ENCODE measurements at places on chromosomes 6 and 20.

GRCh38 chr6:35166520-35166919 lies 25.4 kb upstream of the TCP11 start:
- DNase-seq: no peak

DNA sequence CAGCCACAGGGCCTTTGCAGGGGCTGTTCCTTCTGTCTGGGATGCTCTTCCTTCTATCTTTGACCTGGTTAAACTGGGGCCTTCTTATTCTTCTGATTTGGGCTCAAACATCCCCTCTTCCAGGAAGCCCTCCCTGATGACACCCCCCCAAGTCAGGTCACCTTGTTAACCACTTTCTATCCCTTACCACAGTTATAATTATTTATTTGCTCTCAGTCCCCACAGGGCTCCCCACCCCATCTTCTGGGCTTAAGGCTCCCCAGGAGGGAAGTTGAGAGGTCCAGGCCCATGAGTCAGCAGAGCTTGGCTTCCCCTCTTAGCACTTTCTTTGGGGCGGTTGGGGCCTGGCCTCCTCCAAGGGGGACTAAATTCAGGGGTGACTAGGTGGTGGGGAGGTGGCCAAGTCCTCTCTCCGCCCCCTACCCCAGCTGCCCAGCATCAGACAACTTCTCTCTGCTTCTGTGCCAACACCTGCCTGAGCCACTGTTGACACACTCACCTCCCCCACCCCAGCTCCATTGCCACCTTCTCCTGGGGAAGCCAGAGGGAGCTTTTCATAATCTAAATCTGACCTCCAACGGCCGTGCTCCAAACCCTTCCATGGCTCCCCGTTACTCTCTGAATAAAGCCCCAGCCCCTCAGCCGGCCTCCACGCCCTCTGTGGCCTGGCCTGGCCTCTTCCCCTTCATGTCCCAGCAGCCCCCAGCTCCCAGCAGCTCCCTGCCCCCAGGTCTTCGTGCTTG lies 70.0 kb downstream of the CEBPB start:
- peak; percentile 69 for DNase-seq

DNA sequence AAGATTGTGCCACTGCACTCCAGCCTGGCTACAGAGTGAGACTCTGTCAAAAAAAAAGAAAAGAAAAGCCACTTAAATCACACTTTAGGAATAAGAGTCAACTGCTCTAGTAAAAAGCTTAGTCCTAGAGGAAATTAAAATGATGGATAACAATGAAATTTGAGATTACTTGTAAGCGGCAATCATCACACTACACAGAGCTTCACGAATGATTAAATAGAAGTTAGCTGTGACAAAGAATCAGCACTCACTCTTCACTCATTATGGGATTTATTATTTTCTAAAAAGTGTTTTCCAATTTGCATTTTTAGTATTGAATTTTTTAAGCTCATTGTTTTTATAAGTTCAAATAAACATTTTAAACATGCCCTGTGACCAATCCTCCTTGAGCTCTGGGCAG lies 718.0 kb downstream of the UTRN start:
- DNase-seq: no peak

DNA sequence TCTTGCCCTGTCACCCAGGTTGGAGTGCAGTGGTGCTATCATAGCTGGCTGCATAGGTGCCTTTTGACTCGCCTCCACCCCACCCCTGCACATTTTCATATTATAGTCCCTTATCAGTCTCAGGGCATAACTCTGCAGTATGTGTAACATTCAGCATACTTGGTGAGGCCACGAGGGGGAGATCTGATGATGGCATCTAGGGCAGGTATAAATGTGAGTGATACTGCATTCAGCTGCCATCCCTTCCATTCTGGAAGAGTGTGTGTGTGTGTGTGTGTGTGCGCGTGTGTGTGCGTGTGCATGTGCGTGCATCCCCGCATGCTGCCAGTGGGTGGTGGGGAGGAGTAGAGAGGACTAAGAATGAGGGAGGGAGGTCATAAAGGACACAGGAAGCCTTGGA lies 81.4 kb downstream of the JARID2 start:
- DNase-seq: no peak

DNA sequence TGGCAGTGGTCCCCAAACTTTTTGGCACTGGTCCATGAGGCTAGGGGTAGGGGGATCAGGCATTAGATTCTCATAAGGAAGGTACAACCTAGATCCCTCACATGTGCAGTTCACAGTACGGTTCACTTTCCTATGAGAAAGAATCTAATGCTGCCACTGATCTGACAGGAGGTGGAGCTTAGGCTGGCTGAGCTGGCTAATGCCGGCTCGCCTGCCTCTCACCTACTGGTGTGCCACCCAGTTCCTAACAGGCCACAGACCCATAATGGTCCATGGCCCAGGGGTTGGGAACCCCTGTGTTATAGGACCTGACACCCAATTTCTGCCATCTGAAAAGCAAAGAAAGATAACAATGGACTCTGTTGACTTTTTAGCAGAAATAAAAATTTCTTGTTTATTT lies 199.6 kb downstream of the GMPR start:
- no peak for DNase-seq

GRCh38 chr20:37943033-37943432 lies 40.1 kb downstream of the VSTM2L start:
- DNase-seq: no peak

DNA sequence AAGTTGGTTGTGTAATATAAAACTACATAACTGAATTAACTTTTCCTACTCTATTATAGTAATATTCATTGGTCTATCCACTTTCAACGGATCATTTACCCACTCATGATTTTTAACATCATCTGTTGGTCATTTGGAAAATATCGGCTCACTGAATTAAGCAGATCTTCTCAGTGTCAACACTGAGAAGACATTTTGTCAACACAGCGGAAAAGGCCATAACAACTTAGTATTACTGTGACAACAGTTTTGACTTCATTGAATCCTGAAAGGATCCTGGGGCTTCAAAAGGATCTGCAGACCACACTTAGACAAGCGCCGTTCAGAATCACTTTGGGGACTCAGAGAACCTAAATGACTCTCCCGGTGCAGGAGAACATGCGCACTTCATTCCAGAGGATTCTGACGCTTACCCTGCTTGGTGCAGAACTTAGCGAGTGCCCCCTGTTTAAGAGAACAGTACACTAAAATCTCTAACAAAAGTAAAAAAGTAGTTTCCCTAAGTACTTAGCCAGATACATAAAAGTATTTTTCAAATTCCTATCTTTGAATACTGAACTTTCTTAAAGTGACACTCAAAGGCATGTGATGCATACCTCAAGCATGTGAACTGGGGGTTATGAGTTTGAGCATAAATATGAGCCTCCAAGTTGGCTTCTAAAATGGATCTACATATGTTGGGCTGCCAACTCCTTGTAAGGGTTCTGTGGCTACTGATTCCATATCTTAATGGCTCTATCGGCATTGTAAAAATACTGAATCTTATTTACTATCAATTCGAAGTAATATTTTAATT lies 4.0 kb downstream of the ZBTB2 start:
- DNase-seq: no peak

DNA sequence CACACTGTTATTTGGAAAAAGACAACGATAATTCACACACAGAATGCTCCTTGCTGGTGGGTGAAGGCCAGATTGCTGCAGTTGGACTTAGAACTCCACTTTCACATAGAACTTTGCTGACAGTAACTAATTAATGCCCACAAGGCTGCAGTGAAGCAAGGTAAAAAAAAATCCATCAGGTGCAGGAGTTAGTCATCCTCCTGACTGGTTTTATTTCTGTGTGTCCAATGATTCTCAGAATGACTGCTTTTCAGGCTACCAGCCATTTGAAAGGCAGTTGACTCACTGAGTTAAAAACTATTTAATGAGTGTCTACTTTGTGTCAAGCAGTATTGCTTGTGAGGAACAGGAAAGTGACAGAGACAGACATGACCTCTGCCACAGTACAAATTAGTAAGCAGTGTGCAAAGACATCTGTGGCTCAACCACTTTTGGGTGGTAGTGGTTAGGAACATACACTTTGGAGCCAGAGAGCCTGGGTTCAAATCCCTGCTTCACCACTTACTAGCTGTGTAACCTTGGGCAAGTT lies 41.9 kb downstream of the ELOVL5 start:
- no peak for DNase-seq

DNA sequence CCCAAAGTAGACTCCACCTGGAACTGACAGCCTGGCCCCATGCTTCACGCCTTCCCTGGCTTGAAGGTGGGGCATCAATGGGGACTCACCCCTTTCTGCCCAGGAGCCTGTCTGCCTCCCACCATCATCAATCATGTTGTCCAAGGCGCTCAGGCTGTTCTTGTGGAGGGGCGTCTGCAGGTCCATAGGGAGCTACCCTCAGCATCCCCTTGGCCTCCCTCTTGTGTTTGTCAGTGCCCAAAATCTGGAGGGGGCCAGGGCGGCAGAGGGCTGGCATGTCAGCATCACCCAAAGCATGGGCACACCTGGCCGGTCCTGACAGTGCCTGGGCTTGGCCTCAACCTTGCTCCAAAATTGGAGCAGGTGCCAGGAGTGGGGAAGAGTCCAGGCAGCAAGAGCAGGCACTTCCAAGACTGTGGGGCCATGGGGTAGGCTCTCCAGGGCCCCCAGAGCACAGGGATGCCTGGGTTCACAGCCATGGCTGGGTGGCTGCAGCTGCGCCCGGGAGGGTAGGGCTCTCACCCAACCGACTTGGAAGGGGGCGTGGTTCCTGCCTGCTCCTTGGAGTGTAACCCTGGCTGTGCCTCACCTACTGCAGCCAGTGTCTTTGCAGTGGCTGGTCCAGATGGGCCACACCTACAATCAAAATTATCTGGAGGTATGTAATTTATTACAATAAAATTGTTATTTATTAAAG lies 903.4 kb downstream of the EYS start:
- DNase-seq: no peak

DNA sequence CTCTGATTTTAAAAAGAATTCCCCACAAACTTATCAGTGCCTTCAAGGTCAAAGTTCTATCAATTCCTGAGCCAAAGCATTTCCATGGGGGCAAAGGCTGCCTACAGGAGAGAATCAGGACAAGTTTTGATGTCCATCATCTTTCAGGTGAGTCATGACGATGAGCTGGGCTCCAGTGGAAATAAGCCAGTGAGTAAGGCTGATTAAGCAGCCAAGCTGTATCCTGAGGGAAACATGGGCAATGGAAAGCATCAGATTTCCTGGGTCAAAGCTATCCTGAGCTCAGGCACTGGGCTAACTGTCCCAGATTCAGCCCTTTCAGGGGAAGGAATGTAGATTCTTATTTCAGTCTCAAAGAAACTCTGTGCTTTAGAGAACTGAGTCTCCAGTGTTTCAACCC lies 377.4 kb downstream of the CD109 start:
- DNase-seq: no peak

DNA sequence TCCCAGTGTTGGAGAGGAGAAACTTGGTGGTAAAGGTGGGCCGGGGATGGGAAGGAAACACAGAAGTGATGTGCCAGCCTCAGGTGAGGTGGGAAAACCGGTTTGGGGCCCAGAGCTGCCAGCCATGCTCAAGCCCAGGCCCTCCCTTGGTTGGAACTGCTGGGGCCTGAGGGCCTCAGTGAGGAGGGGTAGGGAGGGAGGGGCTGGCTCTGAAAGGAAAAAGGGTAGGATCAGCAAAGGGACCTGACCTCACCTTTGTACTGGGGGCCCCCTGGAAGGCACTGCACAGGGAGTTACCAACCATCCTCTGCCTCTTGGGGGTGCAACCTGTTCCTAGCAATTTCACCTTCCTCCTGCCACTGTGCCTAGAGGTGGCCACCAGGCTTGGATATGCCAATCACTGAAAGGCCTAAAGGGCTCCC lies 1.8 kb upstream of the SPEF1 start:
- no peak for DNase-seq

GRCh38 chr6:15470746-15471145 lies 192.1 kb downstream of the DTNBP1 start:
- DNase-seq: no peak

DNA sequence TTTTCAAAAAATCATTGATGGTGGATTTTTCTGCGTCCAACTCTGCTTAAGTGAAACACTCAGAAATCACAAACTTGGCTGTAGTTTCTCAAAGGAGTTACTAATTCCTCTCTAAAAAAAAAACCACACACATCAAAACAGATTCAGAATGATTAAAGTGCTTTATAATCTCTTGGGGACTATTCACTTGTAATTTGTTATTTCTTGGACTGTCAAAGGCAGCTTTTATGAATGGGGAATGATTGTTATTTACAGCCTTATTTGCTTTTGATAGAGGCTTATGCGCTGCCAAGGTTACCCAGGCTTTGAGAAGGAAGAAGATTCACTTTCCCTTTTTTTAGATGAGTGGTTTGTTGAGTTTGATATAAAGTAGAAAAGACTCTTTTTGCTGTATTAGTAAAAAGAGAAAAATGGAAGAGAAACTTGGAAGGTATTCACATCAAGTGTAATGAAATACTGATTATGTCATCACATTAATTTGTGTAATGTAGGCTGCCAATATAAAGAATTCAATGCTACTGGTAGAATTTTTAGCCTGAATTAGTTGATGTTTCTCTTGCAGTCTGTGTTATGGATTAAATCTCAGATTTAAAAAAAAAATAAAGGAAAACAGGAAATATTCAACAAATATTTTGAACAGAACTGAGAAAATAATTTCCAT lies 381.0 kb upstream of the SASH1 start:
- DNase-seq: no peak

- no peak for DNase-seq
Observed at GRCh38 chr6:149334682-149335160, 17.2 kb downstream of the TAB2 start.

DNA sequence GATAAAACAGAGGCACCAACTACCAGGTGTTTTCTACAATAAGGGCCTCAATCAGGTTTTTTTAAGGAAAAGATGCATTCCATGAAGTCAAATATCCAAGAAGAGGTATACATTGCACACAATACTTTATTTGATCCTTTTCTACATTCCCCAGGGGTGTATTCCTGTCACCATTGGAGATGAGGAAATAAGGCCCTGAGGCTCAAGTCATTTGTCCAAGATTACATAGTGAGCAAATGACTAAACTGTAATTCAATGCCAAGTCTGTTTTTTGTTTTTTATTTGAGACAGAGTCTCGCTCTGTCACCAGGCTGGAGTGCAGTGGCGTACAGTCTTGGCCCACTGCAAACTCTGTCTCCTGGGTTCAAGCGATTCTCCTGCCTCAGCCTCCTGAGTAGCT lies 69.2 kb upstream of the CDYL start:
- no peak for DNase-seq

DNA sequence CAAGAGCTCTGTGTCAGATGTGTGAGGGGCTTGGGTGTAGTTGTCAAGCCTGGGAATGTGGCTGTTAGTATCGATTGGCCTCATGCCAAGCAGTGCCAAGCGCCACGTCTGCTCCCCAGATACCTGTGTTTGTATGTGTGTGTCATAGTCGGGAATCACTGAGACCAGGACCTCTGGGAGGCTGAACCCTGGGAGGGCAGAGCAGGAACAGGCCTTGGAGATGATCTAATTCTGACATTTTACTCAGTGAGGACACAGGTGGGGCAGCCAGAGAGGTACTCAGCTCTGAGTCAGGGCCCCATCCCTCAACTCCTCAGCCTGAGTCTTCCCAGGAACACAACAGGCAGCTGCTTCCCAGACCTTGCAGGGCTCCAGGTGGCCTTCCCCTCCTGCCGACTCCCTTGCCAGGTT lies 51.2 kb upstream of the FANCE start:
- DNase-seq: no peak

DNA sequence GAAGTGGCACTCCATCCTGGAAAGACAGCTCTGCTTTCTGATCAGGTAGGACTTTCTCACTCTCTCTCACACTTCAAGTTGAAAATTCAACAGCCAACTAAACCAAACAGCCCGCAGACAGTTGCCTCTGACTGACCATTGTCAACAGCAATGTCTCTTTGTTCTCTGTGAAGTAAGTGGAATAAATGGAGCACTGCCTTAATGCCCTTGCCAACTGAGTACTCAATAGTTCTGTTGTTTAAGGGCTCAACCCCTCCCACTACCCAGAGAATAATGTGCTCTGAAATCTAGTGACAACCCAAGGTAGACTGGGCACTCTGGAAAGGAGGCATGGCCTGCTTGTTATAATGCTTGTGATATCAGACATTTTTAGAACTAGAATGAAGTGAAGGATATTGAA lies 16.8 kb upstream of the BCLAF1 start:
- DNase-seq: no peak

All from AML-193 (cell line).